NCI-H1105 (cell line): ENCODE measurements at places on chromosomes 6 and 20.
A peak's percentile ranks its signal among the peaks of the same experiment; 100 is the strongest.

GRCh38 chr6:114157848-114158247, 185.0 kb downstream of the HS3ST5 start:
- no peak for DNase-seq

- no peak for DNase-seq
Observed at GRCh38 chr6:56041591-56041990, 166.2 kb upstream of the BMP5 start.

DNA sequence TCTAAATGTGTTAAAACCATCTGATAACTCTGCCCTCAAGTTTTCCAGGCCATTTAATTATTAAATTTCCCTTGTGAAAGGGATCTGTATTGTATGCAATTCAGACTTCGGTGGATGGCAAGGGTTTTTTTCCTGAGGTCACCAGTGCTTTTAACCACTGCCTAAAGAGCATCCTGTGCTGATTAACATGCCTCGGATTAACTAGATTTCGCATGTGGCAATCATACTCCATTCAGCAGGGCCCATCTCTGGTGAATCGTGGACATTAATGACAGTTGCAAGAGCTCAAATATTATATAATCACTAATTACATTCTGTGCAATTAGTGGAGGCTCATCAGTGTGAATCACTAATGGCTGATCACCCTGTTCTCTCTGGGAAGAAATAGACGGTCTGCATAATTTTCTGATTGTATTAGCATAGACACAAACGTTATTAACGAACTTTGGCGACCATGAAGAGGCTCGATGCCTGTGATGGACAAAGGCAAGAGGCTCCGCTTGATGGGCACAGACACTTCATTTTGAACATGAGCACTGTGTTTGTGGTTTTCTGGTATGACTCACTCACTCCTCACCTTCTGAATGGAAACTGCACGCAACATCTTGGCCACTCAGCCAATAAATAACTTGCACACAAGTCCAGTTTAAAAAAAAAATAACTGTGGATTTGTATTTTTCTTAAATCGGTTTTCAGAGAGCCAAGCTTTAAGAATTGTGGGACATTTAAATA, 31.4 kb downstream of the LINC00237 start:
- no peak for DNase-seq

GRCh38 chr6:157541618-157542413, 160.8 kb downstream of the ZDHHC14 start:
- DNase-seq: no peak

DNA sequence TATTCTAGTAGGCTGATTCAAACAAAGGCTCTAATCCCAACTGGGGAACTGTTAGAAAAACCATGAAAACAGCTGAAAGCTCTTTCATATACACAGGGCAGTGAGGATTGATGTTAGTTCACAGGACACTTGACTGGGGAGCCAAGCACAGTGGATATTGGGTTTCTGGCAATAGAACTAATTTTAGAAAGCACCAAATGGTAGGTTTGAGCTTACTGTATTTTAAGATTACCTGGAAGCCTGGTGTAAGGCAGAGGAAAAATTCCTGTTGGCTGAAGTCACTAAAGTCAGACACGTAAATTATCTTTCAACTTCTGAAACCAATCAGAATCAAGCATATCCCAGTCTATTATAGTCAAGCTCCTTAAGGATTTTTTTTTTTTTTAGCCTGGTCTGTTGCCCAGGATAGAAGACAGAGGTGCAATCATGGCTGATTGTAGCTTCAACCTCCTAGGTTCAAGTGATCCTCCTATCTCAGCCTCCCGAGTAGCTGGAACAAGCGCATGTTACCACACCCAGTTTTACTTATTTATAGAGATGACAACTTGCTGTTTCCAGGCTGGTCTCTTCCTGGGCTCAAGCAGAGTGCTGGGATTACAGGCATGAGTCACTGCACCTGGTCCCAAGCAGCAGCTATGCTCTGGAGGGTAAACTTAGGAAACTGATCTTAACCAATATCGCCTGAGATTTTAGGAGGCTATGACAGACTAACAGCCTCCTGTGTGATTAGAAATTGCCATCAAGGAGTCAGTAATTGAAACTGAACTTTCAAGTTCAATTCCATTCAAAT, 32.5 kb upstream of the SYNCRIP start:
- DNase-seq: no peak

GRCh38 chr6:110296241-110297025, 61.7 kb downstream of the METTL24 start:
- DNase-seq: no peak

DNA sequence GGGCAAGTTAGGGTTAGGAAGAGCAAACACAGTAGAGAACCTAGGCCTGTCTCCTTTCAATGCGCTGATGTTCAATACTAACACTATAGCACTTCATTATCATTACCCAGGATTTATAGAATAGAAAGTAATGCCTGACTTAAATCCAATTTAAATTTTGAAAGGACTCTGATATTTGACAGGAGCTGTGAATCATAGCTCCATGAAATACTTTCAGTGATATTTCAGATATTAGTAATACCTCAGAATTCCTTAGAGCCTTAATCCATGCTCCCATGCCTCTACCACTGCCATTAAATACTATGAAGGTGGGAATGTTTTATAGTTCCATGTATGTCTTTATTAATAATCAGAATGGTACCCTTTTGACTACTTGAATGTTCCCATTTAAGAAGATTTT, 530.2 kb downstream of the BCKDHB start:
- no peak for DNase-seq

DNA sequence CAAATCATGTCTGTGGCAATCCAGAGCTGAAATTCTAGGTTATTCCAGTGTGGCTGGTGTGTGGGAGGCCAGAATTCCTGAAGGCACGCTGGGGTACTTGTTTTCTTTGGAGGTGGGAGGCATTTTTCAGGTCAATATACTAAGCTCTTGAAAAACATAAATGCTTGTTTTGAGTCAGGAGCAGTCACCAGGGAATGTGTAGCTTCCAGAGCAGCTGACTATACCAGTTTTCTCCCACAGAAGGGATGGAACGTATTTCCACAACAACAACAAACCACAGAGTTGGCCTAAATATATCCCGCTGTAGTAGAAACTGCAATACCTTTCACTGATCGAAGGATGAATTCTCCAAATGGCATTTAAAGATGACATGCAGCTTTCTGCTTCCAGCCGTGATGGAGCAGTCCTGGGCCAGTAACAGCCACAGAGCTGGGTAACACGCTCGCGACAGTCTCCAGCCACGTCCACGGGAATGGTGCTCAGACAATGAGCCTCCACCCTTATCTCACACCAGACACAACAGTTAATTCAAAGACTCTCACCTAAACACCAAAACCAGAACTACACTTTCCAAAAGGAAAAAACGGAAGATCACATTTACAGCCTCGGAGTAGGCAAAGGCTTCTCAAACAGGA, 23.2 kb downstream of the CHRNA4 start:
- no peak for DNase-seq

GRCh38 chr6:106886922-106887797, 87.4 kb downstream of the CD24 start:
- peak; percentile 34 for DNase-seq

GRCh38 chr6:130885392-130886192, 58.4 kb downstream of the SMLR1 start:
- peak; percentile 69 for DNase-seq

DNA sequence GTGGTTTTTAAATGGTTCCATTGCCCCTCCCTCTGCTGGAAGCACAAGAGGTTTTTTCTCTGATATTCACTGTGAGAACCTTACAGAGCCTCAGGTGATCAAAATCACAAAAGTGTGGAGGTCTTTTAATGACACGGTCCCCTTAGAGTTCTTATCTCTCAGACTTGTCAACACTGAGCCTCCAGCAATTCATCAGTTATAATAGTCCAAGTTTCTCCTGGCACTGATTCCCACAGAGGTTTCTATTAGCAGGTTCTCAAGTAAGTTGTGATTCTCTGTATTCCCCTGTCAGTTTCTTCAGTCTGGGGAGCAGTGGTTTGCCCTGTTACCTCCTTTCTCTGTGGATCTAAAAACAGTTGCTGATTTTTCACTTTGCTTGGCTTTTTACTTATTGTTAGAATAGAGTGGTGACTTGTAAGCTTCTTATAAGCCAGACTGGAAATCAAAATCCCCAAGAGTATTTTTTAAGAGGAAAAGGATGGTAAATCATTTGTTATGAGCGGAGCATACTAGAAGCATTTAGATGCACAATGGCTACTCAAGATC, 157.4 kb upstream of the BMP5 start:
- no peak for DNase-seq

GRCh38 chr6:97215157-97215769, 67.8 kb downstream of the MMS22L start:
- DNase-seq: no peak

DNA sequence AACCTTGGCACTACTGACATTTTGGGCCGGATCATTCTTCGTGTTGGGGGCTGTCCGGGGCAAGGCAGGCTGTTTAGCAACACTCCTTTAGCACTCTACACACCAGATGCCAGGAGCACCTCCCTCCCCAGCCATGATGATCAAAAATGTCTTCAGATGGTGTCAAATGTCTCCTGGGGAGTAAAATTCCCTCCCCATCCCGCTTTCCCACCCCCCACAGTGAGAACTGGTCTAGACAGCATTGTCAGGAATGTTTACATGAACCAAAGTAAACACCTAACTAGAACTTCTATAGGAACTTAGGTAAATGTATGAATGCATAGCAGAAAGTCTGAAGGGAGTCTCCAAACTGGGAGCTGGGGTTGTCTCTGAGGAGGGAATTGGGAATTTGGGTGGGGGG, 70.0 kb upstream of the TOP1 start:
- no peak for DNase-seq

DNA sequence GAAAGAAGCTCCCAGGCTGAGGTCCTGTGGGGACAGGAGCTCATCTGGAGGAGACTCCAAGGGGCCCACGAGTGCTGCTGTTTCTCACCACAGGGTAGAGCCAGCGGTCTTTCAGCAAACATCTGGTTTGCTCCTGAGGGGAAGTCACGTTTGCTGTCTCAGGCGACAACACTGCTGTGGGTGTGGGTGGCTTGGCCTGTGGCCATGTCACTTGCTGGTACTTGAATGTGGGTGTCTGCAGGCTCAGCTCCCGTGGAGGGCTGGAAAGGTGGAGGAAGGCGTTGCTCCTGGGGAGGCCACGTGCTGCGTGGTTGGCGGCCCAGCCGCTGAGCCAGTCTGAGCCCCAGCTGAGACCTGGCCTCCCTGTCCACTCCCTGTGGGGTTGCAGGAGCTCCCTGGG, 52.8 kb upstream of the MPC1 start:
- DNase-seq: no peak

- DNase-seq: no peak
Observed at GRCh38 chr6:15434823-15435380, 189.0 kb downstream of the JARID2 start.

DNA sequence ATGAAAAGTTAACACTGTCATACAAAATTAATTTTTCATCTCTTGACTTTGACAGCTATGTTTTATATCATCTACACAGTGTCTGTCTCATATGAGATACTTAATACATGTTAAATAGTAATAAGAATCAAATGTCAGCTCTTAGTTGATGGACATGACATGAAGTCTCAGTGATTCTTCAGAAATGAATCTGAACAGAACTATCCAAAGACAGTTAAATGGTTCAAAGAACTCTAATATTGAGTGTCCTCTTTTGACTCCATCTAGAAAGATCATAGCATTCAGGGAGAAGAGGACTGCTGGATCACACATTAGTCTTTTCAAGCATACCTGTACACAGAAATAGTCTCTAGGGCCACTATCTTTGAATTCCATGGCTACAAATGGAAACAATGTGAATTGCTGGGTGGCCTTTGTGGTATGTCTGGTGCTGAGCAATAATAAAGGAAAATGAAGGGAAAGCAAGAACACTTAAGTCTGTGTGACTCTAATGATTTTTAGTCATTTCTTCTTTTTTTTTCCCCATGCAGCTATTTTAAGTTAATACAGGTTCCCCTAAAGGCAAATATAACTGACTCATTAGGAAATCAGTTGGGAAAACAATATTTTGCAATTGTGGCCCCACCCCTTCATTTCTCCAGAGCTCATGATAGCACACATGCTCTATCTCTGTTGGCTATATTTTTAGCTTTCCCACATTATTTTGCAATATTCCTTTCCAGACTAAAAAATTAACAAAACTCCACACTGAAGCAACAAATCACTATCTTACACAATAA, 367.5 kb downstream of the GRIK2 start:
- peak; percentile 25 for DNase-seq

- no peak for DNase-seq
Observed at GRCh38 chr6:33571637-33572316, 8.3 kb downstream of the BAK1 start.

GRCh38 chr6:149389509-149390297, 10.4 kb upstream of the SUMO4 start:
- no peak for DNase-seq

DNA sequence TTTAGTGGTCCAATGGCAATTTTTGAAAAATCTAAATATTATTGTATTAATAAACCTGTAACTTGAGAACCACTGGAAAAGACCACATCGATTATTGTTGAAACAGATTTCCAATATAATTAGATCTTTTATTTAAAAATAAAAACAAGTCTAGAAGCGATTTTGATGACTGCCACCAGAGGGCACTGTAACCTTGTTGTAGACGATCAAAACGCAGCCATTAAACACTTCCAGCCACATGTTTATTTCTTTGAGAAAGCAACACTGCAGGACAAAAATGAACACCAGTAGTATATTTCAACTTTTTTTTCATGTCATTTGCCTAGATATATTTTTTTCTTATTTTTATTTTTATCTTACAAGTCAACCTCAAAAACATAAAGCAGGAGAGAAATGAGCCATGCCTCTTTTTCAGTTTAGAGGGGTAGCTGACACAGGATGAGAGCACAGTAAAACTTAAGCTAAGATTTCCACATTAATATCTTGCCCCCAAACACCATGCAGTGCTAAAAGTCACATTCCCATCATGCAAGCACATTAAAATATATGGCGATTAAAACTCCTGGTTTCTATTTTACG, 115.4 kb downstream of the OPRM1 start:
- peak; percentile 29 for DNase-seq

DNA sequence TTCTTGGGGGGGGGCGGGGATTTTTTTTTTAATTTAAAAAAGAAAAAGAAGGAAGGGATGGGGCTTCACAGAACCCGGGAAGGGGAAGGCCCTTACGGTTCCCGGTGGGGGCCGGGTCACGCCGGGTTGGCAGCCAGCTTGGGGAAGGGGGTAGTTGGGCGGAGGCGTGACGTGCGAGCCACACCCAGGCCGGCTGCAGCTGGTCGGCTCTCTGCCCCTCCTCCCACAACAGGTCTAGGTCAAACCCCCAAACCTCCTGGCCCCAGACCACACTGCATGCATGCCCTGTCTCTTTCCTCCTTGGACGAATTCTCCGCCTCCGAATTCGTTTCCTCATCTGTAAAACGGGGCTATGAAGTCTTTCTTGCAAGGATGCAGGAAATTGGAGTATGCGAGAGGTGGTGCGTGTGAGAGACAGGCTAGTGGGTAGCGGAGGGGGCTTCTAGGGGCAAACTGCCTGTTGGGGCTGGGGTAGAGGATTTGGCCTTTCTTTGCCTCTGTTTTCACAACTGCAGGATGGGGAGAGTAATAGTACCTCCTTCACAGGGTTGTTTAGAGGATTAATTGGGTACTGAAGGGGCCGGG, 828 bp downstream of the HCK start:
- no peak for DNase-seq

DNA sequence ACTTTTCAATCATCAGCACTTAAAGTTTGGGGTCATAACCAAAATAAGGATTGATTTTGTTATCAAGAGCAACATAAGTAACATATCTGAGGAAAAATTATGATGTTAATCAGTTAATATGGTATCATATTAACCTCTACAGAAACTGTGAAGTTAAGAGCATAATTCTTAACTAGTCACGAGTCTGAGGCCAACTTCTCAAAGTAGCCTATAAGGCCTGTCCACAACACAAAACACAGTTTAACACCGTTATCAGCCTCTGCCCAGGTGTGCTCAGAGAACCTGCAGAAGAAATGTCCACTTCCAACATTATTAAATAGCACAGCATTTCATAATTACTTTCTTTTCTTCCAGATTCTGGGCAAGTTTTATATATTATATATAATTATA, 1.1 kb downstream of the STX7 start:
- no peak for DNase-seq
